DMS53 (cell line): ENCODE measurements at places on chromosomes 3 and 15.

DNA sequence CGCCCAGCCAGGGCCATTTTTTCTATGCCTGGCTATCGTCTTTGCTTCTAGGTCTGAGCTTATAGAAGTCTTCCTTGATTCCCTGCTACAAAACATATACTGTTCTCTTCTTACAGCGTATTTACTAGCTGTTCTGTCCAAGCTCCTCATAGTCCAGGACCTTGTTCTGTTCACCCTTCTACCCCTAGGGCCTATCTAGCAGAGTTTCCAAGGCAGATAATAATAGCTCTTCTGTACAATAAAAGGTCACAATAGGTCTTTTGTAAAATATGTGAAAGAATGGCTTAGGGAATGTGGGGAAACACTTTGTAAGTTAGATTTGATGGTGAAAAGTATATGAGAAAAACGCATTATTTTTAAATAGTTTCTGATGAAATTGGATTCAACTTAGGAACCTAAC, 158.2 kb downstream of the P3H2 start:
- DNase-seq: no peak

- no peak for DNase-seq
These were observed 361.8 kb downstream of the MFSD1 start for GRCh38 chr3:159163656-159164055.

DNA sequence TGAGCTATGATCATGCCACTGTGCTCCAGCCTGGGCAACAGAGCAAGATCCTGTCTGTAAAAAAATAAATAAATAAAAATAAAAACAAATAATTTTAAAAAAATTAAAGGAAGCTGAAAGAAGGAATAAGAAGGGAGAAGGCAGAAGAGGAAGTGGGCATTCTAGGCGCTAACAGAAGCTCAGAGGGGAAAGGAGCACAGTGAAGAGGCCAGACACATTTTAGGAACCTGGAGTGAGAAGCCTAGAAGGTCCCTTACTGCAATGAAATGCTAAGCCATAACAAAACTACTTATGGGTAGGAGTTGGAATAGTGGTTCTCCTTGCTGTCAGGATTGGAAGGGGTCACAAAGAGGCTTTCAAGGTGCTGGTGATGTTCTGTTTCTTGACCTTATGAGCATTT, 64.0 kb downstream of the ITGB5 start:
- no peak for DNase-seq

- peak; percentile 28 for DNase-seq
These were observed 158.6 kb downstream of the CNTN6 start for GRCh38 chr3:1251282-1252060.
